ENCODE measurements at places on chromosomes 2 and 18. TPM values are rescaled to one million over a fixed set of nuclear protein-coding genes. Genes with fewer than 3 reads are reported as not detected.

EDAR gene
- total RNA-seq: not detected

CYP27A1 gene
- 20.5 TPM for total RNA-seq

FSHR gene
- total RNA-seq: not detected

TUBA3E gene
- total RNA-seq: not detected

NYAP2 gene
- not detected for total RNA-seq

PARD6G gene
- total RNA-seq: 0.24 TPM

PLGLB2 gene
- total RNA-seq: 0.60 TPM

SRBD1 gene
- 13.4 TPM for total RNA-seq

GORASP2 gene
- 41.4 TPM for total RNA-seq

ACADL gene
- total RNA-seq: not detected

GULP1 gene
- total RNA-seq: 83.9 TPM

SOWAHC gene
- total RNA-seq: 7.2 TPM

DSG4 gene
- total RNA-seq: not detected

CCDC148 gene
- 1.4 TPM for total RNA-seq

LRP1B gene
- not detected for total RNA-seq

CMPK2 gene
- total RNA-seq: 3.7 TPM

NEB gene
- total RNA-seq: under 0.01 TPM

MYL12A gene
- total RNA-seq: 818 TPM

NEUROD1 gene
- total RNA-seq: not detected

FHOD3 gene
- 13.7 TPM for total RNA-seq

VWA3B gene
- not detected for total RNA-seq

COLEC12 gene
- total RNA-seq: 103 TPM

PAIP2B gene
- total RNA-seq: 0.49 TPM

NOSTRIN gene
- not detected for total RNA-seq

KIAA2012 gene
- total RNA-seq: not detected

FBXO15 gene
- total RNA-seq: 0.96 TPM

IL36G gene
- total RNA-seq: 0.24 TPM

CHPF gene
- 73.7 TPM for total RNA-seq

SLC23A3 gene
- total RNA-seq: not detected

KRTCAP3 gene
- 0.48 TPM for total RNA-seq

RAB1A gene
- 168 TPM for total RNA-seq

SERPINE2 gene
- total RNA-seq: 173 TPM

ALKAL2 gene
- total RNA-seq: not detected

DSG1 gene
- not detected for total RNA-seq

TMEM198 gene
- 2.3 TPM for total RNA-seq

Measured in RPMI7951 (cell line).